ENCODE measurements at places on chromosomes 13 and 19.

DNA sequence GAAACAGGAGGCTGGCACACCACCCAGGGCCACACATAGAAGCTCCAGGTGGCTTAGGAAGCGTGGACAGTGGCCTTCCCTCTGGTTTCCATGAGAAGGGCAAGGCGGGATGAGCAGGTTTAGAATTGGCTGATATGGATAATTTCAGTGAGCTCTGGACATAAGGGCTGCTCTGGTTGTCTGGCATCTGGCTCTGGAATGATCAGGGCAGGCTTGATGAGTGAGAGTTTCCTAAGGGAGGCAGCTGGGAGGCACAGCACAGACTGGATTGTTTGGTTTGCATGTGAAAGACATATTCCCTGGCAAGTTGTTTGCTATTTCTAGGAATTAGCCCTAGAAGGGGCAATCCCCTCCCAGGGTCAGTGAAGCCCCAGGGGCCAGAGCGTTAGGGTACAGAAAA, 129.5 kb downstream of the ATP8A2 start:
- no peak for DNase-seq

DNA sequence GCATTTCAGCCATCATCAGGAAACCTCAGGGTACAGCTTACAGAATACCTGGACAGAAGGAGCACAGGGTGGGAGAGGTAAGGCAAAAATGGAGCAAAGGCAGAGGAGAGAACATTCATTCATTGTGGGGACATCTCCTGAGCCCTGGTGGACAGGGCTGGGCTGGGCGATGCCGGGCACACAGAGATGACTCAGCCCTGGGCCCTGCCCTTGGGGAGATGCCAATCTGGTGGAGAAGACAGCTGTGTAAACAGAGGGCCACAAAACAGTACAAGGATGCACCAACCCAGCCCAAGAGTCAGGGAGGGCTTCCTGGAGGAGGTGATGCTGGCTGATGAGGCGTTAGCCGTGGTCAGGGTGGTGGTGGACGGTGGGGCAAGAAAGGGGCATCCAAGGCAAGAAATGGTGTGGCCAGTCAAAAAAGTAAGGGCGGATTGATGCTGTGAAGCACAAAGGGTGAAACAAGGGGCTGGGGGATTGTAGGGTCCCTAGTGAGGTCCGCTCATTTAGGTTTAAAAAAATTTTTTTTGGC, 3.6 kb upstream of the HAS1 start:
- no peak for DNase-seq

- DNase-seq = no peak
Measured at GRCh38 chr13:100291624-100292023, 202.7 kb downstream of the PCCA start.

GRCh38 chr19:30009013-30009412, 67.0 kb downstream of the URI1 start:
- DNase-seq = no peak

DNA sequence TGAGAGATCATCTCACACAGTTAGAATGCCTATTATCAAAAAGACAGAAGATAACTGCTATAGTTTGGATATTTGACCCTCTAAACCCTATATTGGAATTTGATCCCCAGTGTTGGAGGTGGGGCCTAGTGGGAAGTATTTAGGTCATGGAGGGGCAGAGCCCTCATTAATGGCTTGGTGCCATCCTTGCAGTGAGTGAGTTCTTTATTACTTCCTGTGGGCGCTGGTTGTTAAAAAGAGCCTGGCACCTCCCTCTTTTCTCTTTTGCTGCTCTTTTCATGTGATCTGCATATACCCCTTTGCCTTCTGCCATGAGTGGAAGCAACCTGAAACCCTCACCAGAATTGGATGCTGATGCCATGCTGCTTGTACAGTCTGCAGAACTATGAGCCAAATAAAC, 66.8 kb downstream of the TDRD3 start:
- DNase-seq = no peak

- DNase-seq = no peak
Measured at GRCh38 chr19:9178901-9179300, at the start of gene OR7D2. Gene OR7D2, plus strand, starts transcription at chr19:9178979. Its CDS starts 6,803 bp downstream, at chr19:9185782.

GRCh38 chr19:46189971-46190888, 39.3 kb upstream of the IGFL1 start:
- no peak for DNase-seq

GRCh38 chr13:73590795-73591194, 532.0 kb downstream of the KLF5 start:
- no peak for DNase-seq

- no peak for DNase-seq
Measured at GRCh38 chr19:44719262-44719701, 20.3 kb downstream of the CEACAM16 start.

GRCh38 chr19:38519168-38519567, 85.7 kb downstream of the RYR1 start:
- no peak for DNase-seq
